HT1080 (cell line): ENCODE measurements at places on chromosomes 3 and 15.
A peak's percentile ranks its signal among the peaks of the same experiment; 100 is the strongest.

DNA sequence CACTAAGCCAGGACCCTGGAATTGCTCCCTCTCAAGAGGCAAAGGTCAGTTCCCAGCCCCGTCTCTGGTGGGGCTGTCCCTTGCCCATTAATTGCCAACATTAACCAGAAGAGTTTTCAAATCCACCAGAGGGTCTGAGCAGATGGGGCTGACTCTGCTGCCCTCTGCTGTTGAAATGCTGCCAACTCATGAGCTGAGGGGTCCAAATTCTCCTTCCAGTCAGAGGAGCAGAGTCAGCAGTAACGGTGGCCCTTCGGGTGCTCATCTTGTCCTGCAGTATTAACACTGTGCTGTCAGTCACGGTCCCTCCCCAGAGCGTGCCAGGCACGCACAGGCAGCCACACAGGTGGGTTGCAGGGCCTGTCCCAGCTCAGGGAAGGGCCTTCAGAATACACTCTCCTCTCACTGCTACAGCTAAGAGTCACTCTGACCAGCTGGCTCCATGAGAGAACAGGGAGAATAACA is 10.7 kb upstream of the SPTBN5 start:
- peak; percentile 64 for DNase-seq

DNA sequence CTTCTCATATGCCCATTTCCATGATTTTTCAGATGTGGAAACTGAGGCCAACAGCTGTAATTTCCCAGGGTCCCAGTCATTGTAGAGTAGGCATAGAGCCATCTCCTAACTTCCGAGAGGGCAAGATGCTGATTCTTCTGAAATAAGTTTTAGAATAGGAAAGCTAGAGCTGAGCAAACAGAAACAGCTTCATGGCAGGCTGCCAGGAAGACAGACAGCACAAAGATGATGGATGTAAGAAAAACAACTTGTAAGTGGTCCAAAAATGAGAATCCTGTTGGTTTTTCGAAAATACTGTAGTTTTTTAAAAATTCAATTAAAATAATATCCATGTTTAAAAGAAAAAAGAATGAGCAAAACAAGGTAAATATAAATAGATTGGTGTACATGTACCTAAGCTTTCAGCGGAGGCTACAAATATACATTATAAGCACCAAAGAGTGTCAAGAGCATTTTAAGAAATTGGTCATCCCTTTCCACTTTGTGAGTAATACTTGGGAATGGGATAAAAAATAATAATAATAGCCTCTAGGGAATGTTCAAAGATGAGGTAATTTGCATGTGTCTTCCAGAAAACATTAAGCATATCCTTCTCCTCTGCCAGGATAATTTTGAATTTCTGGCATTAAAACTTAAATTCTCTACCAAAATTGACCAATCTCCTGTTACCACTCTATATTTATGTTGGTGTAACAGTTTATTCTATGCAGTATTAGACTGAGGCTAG is 406.6 kb downstream of the MECOM start:
- no peak for DNase-seq

- peak; percentile 37 for DNase-seq
These were observed 28.4 kb upstream of the TPRG1 start for GRCh38 chr3:189143321-189143720.

DNA sequence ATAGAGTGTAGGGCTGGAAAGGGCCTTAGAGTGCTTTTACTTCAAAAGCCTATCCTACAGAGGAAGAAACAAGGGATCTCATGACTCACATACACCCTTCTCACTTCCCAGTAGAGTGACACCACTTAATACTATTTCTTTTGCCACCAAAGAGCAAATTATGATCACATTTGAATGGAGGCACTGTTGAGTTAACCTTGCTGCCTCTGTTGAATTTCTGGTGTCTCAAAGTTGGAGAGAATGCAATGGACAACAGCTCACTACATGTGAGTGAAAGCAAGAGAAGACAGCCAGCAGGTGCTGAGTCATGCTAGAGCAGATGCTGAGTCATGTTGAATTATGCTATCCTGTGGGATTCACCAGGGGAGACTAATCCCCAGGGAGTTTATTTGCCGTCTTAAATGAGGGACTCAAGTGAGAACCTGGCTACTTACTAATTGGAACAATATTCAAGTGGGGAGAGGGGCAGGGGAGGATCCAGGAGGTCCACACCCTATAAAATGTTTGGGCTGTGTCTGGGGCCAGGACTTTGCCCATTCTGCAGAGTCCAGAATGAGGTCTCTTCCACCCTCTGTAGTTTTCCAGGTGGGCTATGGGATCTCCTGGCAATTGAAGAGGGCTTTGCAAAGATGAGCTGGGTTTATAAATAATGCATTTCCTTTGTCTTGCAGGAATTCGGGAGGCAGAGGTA is 35.8 kb downstream of the ST8SIA2 start:
- DNase-seq, result peak; percentile 84

DNA sequence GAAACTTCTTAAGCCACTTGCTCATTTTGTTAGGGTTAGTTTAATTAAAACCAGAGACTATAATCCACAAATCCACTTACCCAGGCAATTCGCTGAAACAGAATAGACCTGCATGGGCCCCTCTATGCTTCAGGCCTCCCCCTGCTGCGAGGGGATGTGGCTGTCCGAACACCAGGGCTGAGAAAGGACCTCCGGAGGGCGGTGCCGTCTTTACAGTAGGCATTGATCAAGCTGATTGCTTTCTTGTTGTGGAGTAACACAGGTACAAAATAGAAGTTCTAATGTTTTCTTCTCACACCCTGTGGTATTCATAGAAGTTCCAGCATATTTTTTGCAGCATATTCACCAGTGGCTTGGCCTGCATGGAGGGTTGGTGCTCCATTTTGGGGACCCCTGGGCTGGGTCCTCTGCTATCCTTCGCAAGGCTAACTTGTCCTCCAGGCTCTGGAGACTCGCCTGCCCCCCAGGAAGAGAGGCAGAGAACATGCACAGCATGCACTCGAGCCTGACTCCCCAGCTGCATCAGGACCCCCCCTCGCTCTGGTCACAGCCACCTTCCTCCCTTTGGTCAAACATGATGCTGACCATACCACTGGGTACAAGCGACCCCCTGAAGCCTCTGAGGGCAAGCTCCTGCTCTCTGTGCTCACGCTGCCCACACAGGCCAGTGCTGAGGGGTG is 55.3 kb downstream of the TPRA1 start:
- no peak for DNase-seq

GRCh38 chr3:165918657-165918979 is 81.4 kb upstream of the BCHE start:
- peak; percentile 66 for DNase-seq

DNA sequence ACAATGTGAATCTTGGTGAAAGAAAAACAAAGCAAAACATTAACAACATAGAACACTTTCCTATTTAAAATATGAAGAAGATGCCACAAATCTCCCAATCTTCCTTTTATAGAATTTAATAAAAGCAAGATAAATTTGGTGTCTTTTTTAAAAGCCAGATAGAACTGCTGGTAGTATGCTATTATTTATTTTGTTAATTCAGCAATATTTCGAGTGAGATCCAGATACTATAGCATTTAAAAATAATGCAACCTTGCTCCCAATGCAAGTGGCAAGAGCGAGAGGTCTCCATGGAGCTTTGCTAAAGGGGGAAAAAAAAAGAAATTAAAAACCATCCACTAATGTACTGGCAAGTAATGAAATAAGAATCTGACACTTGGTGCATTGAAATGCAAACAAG is 121.8 kb downstream of the IL20RB start:
- DNase-seq, result no peak

- peak; percentile 53 for DNase-seq
These were observed 976 bp downstream of the ABHD17C start for GRCh38 chr15:80695911-80696661.

GRCh38 chr3:11532931-11533391 is 110.8 kb downstream of the VGLL4 start:
- no peak for DNase-seq

GRCh38 chr15:72369964-72370363 is 5.8 kb downstream of the HEXA start:
- DNase-seq, result no peak
